ENCODE measurements at places on chromosomes 3 and 15.

DNA sequence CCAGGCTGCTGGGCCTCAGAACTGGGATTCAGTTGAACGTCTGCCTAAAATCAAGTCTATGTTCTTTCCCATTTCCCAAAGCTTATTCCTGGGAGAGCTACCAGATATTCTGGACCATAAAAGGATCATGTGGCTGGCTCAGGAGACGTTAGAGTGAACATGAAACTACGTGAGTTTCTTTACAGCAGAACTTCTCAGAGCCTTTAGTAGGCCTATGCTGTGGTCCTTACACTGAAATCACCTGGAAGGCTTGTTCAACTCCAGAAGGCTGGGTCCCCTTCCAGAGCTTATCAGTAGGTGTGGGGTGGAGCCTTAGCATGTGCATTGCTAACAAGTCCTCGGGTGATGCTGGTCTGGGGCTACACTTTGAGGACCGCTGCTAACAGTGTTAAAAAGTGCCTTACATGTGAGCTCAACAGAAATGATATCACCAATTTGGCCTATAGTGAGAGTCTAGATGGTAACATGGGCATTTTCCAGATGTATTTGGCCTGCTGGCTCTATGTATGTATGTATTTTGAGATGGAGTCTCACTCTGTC is 50.7 kb downstream of the LMCD1 start:
- DNase-seq, result no peak

GRCh38 chr15:94193906-94194305 is 37.5 kb upstream of the MCTP2 start:
- no peak for DNase-seq

DNA sequence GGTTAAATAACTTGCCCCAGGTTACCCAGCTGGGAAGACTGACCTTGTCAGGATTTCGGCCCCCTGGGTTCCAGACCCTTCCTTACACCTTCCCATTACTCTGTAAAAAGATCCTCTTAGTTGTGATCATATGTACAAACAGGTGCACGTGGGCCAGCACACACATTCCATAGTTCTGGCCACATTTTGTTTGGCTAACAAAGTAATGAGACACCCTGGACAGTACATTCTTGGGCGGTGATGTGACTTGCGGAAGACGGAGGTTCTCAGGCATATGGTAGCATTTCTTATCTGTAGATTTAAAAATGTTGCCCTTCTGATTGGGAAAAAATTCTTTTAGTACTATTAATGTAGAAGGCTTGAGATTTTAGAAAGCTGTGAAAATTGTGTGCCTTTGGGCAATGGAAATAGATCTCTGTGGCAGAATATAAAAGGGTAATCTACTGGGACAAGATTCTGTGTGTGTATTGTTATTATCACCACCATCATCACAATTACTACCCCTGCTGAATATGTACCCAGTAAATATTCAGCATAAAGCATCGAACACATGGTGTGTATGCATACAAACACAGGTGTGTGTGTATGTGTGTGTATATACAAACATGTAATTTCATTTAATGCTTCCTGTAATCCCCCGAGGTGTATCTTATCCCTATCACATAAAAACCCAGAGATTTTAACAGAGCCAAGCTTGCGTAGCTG is 205.4 kb upstream of the UBE2E1 start:
- DNase-seq, result no peak

- no peak for DNase-seq
Measured at GRCh38 chr15:96087180-96087884, 243.2 kb upstream of the NR2F2 start.

GRCh38 chr15:78347586-78348543 is 7.7 kb downstream of the CRABP1 start:
- no peak for DNase-seq

DNA sequence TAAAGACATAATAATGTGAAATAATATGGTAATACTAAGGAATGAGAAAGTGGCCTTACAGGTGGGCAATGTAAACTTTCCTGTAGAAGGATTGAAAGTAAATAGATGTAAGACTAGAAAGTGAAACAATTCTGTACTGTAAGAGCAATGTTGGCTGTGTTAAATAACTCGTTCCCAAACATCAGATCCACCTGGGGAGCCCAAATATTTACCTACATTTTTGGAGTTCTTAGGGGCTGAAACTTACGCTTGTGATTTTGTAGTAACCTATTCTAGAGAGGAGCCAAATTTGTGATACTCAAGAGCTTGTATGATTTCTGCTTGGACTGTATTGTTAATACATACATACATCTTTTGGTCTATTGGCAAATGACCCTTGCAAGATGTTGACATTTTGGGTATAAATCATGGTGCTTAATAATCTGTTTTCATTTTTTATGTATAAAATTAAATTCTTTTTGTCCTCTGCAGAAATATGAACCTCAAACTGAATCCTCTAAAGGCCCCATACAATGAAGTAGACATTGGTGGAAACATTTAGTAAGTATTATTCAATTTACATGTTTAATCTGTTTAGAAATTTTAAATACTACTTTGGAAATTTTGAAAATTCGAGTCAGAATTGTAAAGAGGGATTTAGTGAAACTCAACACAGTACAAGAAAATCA is 8.5 kb upstream of the CHD2 start:
- DNase-seq, result no peak

DNA sequence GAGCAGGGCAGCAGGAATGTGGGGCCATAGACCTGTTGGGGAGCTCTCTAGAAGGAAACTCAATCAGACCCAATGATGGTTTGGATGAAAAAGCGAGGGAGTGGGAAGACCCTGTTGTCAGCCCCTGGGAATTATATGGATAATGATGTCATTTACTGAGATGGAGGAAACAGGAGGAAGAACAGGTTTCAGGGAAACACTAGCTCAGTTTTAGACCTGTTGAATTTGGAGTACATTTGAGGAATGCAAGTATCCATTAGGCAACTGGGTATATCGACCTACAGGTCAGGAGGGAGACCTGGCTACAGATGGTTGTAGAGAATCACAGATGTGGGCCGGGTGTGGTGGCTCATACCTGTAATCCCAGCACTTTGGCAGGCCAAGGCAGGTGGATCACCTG is 266.9 kb upstream of the NR2E3 start:
- DNase-seq, result no peak

- no peak for DNase-seq
Measured at GRCh38 chr15:85800478-85801123, 5.9 kb upstream of the KLHL25 start.

- DNase-seq, result no peak
Measured at GRCh38 chr3:186790261-186790981, 7.0 kb downstream of the EIF4A2 start.

All from suppressor macrophage (primary cell).